ENCODE measurements at places on chromosomes 4 and X.

- DNase-seq = no peak
Measured at GRCh38 chr4:105135785-105136184, 10.9 kb upstream of the TET2 start.

DNA sequence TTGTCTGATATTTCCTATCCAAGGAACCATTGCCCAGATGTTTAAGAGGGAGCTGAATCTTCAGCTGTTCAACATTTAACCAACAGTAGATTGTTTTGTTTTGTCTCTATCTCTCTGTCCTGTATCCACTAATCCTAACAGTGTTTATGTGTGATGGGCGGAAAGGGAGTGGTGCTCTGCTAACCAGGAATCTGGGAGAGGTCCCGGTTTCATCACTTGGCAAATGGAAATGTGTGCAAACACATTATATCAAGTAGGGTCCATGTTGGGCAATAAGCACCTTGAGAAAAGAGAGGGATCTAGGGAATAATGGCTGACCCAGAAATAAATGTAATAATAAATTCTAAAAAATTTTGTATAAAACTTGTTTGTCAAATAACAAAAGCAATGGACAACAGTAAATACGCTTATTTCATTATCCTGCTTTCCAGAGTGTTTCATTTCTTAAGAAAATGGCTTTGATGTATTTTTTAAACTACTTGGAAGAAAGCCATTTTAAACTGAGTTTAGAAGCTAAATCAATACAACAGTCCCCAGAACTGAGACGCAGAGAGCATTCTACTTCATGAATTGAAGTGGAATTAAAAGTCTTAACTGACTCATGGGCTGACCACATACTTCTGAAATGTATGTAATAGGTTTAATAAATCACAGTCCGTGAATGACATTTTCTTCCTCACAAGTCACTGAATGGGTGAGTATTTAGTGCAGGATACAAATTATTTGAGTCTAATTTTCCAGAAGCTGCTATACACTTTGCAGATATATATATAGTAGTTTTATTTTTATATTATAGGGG, 55.8 kb downstream of the EMCN start:
- DNase-seq = no peak

GRCh38 chr4:146981651-146982050, 36.0 kb upstream of the TTC29 start:
- no peak for DNase-seq

- no peak for DNase-seq
Measured at GRCh38 chr4:120065974-120066516, 603 bp downstream of the MAD2L1 start.

Measured in stimulated activated CD4-positive, alpha-beta T cell treated with anti-CD3 and anti-CD28 coated beads, Interleukin-1b, Interleukin-23, amount 100 ng/mL, for 4 hours (primary cell).